ENCODE measurements at places on chromosomes 2 and 18.

DNA sequence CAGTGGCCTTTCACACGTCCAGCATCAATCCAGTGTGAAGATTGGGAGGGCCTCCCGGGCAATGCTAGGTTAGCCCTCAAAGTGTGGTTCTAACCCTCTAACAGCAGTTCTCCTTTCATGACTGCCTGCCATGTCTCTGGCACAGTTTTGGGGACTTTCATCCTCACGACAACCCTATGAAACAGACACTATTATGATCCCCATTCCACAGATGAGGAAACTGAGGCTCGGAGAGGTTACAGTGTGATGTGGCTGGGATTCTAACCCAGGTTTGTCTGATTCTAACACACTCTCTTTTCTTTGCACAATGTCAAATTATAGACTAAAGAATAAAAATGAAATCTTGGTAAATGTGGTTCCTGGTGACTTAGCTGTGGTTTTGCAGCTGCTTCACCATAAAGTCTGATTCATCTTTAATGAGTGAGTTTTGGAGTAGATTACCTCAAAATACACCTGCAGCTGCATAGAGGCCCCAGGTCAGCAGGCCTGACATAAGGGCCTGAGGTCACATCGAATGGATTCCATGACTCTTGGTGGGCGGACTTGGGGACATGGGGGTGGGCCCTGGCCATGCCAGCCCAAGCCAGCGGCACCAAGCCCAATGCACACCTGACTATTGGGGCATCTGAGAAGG, 214.4 kb downstream of the GLI2 start:
- no peak for DNase-seq

- peak; percentile 80 for DNase-seq
Measured at GRCh38 chr2:191710411-191710900, 32.5 kb downstream of the NABP1 start.

DNA sequence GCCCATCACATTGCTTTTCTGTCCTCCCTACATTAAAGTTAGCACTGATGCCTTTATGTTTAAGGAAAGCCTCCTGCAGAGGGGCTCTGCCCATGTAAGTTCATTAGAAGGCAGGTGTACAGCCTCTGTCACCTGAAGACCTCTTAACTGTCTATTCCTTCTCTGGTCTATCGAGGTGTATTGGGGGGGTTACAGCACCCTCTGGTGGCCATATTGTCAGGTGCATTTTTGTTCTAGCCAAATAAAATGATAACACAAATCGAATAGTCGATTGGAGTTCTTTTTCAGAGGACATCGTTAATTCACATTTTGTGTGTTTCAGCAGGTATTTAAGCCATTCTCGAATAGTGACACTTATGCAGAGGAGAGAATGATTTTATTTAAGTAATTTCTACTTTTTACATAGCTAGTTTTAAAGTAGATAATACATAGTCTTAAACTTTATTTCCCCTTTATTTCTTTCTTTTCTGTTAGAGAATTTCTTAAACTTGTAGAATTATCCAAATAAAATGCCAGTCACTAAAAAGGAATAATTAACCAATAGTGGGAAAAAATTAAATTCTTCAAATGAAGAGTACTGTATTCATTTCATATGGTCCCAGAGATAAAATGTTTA, 136.8 kb downstream of the NEDD4L start:
- DNase-seq: peak; percentile 33

DNA sequence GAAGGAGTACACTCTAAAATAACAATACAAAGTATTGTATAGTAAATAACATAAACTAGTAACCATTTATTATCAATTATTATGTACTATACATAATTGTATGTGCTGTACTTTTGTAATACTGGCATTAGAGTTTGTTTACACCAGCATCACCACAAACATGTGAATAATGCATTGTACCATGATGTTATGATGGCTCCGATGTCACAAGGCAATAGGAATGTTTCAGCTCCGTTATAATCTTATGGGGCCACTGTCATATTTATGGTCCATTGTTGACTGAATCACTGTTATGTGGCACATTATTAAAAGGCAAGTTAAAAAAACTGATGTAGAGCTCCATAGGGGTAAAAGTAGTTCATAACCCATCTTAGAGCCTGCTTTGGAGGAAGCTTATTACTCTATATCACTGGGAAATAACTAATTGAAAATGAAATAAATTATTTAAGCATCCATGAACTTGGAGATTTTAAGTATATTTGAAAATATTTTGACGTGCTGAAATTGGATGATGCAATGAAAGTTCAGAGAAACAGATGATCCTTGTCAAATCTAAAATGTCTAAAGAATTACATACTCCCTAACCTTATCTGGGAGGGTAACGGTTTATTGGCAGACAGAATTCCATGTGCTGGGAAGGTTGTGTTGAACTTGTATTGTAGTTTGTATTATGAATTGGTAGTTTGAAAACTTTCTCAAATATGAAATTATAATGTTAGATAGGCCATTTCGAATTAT, 2.4 kb downstream of the SKA1 start:
- DNase-seq: peak; percentile 8

GRCh38 chr18:64695851-64696553, 547.1 kb upstream of the LINC00305 start:
- no peak for DNase-seq

DNA sequence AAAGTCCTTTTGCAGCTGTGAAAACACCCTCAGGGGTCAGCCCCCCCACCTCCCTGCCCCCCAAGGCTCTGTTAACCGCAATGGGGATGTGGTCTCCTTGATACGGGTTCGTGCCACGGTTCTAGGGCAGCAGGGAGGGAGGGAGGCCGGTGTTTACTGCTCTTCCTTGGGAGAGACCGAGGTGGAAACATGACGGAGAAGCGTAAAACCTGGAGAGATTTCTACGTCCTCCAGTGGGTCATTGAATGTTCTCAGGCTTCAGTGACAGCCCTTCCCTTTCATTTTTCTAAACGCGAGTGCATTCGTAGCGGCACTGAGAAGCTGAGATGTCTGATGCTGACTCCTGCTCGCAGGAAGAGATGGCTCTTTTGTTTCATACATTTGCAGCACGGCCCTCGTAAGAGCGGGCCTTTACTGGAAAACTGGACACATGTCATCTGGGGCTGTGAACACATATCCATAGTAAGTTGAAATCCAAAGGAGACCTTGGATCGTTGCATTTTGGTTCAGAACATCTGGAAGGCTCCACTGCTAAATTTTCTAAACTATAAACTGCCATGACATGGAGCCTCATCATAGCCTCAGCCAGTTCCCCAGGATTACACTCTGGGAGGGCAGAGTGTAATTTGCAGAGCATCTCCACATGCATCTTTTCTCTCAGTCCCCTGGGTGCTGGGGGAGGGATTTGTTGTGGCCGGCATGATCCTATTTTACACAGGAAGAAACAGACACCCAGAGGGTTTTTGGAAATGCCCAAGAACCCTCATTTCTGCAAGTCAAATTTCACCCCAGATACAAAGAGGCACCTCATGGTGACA, 40.6 kb upstream of the HDAC4 start:
- no peak for DNase-seq

DNA sequence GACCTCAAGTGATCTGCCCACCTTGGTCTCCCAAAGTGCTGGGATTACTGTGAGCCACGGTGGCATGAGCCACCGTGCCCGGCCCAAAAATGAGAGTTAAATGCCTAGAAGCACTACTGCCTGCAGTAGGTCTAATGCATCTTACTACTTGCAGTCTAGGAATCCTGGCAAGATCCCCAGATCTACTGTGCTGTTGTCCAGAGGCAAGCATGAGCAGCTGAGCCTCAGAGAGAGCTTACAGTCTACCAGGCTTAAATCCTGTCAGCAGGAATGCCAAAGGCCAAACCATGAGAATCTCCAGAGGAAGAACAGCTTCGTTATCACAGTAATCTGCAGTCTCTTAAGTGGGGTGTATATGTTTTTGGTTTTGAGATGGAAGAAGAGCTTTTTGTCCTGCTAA, 54.4 kb downstream of the XRCC5 start:
- no peak for DNase-seq

- DNase-seq: peak; percentile 64
Measured at GRCh38 chr2:120346667-120347358, 877 bp downstream of the INHBB start.

GRCh38 chr2:464562-465309, 176.8 kb upstream of the ALKAL2 start:
- DNase-seq: no peak

DNA sequence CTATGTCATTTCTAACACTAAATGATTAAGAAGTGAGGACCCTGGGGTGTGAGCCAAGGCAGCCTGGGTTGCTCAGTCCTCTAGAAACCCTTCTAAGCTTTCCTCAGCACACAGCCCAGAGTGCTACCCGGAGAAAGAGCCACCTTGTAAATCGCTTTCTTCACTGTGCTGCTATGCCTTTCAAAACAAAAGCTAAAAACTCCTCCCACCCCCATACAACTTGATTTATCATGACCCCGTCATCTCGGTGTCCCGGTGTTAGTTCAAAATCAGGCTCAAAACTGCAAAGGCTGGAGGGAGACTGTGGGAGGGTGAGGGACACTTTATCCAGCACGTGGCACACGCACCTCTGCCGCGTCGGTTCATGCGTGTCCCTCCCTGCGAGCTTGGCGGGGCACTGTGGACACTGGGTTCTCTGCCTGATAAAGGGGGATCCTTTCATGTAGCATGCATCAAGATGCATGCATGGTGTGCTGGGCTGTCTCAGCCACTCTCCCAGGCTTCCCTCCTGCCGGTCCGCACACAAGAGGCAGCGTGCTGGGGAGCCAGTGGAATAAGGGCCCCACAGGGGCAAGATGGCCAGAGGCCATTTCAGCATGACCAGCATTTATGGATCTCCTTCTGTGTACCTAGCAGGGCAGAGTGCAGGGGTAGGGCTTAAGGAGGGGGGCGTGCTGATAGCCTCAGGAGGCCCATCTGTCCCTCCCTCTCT, 170.4 kb downstream of the SMAD7 start:
- DNase-seq: peak; percentile 25

GRCh38 chr2:28778392-28778791, 26.8 kb downstream of the PPP1CB start:
- no peak for DNase-seq

- DNase-seq: peak; percentile 17
Measured at GRCh38 chr18:58454406-58455061, 174.4 kb downstream of the ALPK2 start.

- no peak for DNase-seq
Measured at GRCh38 chr2:138012082-138012481, 47.8 kb downstream of the HNMT start.

GRCh38 chr2:231315896-231316295, 79.6 kb upstream of the B3GNT7 start:
- DNase-seq: no peak

- peak; percentile 75 for DNase-seq
Measured at GRCh38 chr2:69253112-69253511, 133.9 kb downstream of the GFPT1 start.

- DNase-seq: no peak
Measured at GRCh38 chr2:160687629-160688028, 194.0 kb upstream of the RBMS1 start.

DNA sequence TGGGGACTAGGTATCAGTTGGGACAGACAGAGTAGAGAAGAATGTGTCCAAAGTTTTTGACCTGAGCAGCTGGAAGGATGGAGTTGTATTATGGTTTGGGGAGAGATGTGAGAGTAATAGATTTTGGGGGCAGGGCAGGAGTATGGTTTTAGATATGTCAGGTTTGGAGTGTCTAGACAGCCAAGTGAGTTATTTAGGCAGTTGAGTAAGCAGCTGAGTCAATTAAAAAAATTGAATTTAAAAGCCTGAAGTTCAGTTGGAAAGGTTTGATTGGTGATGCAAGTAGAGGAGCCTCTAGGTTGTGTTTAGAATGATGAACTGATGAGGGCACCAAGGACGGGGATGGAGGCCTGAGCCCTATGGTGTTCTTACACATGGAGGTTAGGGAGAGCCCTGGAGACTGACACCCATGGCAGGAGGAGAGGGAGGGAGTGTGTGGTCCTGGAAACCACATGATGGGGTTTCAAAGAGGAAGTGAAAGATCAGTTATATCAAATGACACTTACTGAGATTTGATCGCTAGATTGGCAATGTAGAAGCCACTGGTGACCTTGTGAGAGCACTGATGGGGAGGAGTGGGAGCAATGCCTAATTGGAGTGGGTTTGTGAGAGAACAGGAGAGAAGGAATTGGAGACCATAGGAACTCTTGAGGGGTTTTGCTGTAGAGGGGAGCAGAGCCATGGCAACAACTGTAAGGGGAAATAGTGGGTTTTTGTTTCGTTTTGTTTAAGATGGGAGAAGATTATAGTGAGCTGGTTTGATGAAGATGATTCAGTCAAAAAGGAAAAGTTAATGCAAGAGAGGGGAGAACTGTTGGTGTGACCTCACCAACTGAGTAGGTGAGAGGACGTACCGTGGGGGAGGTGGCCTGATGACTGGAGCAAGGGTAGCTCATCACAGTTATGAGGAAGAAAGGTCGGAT, 10.3 kb downstream of the ITGA6 start:
- no peak for DNase-seq

- DNase-seq: no peak
Measured at GRCh38 chr18:49521216-49521835, 34.3 kb upstream of the C18orf32 start.

GRCh38 chr18:9846162-9846925, 39.4 kb upstream of the TXNDC2 start:
- no peak for DNase-seq

DNA sequence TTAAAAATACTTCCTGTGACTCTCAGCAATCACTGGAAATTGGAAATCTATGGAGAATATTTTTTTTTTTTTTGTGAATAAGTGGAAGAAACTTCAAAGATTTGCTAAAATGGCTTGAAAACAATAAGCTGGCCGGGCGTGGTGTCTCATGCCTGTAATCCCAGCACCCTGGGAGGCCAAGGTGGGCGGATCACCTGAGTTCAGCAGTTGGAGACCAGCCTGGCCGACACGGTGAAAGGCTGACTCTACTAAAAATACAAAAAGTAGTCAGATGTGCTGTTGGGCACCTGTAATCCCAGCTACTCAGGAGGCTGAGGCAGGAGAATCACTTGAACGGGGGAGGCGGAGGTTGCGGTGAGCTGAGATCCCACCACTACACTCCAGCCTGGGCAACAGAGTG, 155.5 kb upstream of the CAVIN2 start:
- no peak for DNase-seq

GRCh38 chr2:65636024-65636423, 203.6 kb upstream of the SPRED2 start:
- no peak for DNase-seq

DNA sequence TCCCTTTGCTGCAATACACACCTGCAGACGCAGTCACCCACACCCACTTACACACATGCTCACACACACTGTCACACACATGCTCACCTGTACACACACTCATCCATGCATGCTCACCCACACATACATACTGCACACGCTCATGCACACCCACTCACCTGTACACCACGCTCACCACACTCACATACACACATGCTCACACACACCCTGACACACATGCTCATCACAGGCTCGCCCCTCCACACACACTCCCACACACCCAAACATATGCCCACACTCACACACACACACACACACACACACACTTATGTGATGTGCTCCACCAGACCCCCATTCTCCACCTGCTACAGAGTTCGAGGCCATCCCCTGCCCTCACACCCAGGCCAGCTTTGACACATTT, 22.8 kb upstream of the CREG2 start:
- DNase-seq: no peak

DNA sequence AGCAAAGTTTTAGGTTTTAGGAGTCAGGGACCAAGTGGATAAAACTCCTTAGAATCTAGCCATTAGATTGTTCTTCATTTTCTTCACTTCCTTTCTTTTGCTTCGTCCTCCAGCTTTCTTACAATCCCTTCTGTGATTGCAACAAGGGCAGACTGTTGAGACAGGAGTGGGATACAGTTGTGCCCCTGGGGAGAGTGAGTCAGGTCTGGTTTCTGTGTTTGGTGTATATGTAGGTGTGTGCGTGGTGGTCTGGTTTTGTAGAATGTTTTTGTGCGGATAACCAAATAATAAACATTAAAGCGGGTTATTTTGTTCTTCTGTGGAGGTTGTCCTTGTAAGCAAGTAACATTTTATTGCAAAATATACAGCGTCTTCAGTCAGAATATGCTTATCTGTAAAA, 7.3 kb downstream of the INSIG2 start:
- no peak for DNase-seq

Data from AG10803 (cell line).